ENCODE measurements at places on chromosomes 4 and X.

DNA sequence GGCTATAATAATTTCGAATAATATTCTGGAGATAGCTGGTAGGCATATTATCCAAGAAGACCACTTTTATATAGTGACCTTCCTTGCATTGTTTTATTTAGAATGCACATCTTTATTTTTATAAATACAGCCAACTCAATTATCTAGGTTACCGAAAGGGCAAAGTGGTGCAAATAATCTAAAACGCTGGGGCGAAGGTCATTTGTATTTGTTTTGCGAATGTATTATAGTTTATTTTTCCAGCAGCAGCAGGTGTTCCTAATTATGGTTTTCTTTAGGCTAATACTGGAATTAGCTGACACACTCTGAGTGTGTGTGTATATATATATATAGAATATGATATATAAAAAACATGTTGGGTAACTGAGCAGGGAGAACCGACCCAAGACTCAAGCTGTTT is 48.1 kb upstream of the RAP2C start:
- no peak for DNase-seq

DNA sequence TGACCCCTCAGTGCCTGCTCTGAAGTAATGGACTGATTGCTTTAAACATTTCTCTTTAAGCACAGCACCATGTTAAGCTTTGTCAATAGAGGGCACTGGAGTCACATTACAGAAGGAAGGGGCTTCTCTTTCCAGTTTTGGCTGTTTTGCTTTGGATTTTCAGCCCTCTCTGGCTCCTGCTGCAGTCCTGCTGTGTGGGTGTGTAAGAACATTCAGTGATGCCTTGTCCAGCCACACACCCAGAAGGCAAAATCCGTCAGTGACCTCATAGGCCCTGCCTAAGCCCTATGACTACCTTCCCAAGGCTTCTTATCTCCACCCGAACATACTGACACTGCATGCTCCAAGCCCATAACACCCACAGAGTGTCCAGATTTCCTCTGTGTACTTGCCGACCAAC is 215.3 kb upstream of the CTSO start:
- no peak for DNase-seq

GRCh38 chr4:140138428-140138827 is 15.6 kb downstream of the MAML3 start:
- no peak for DNase-seq

GRCh38 chr4:172149329-172149728 is 336.1 kb downstream of the GALNTL6 start:
- DNase-seq: no peak
